ENCODE measurements at places on chromosomes 2 and 18.
A peak's percentile ranks its signal among the peaks of the same experiment; 100 is the strongest.

DNA sequence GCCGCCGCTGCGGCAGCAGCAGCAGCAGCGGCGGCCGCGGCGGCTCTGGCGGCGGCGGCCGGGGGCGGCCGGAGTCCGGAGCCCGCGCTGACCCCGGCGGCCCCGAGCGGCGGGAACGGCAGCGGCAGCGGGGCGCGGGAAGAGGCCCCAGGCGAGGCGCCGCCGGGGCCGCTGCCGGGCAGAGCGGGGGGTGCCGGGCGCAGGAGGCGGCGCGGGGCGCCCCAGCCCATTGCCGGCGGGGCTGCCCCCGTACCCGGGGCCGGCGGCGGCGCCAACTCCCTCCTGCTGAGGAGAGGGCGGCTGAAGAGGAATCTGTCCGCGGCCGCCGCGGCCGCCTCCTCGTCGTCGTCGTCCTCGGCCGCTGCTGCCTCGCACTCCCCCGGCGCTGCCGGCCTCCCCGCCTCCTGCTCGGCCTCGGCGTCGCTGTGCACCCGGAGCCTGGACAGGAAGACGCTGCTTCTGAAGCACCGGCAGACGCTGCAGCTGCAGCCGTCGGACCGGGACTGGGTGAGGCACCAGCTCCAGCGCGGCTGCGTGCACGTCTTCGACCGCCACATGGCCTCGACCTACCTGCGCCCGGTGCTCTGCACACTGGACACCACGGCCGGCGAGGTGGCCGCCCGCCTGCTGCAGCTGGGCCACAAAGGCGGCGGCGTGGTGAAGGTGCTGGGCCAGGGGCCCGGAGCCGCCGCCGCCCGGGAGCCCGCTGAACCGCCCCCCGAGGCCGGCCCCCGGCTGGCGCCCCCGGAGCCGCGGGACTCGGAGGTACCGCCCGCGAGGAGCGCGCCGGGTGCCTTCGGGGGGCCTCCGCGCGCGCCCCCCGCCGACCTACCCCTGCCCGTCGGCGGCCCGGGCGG is 646 bp downstream of the PHLPP1 start:
- DNase-seq: peak; percentile 42

DNA sequence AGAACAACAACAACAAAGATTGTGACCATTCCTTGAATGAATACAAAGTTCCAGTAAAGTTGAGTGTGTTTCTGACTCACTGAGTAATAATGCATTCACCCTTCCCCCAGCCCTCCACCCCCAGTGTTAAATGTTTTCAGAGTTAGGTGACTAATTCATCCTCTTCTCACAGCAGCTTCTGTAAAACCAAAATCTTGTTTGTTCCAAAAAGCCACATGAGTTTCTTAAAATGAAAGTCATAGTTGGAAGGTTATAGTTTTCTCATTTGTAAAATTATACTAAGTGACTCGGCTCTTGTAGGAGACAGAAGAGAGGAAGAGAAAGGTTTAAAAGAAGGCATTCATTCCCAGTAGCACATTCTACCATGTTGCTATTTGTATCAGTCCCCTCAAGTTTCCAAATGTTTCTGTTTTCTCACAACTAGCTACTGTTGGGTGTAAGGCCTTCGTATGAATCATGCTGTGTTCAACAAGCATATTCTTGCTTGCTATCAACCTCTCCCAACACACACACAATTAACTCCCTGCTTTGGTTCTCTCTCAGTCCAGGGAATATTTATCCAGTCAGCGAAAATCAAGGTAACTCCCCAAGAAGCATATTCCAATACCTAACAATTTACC is 75.3 kb downstream of the MBD2 start:
- DNase-seq: peak; percentile 47

DNA sequence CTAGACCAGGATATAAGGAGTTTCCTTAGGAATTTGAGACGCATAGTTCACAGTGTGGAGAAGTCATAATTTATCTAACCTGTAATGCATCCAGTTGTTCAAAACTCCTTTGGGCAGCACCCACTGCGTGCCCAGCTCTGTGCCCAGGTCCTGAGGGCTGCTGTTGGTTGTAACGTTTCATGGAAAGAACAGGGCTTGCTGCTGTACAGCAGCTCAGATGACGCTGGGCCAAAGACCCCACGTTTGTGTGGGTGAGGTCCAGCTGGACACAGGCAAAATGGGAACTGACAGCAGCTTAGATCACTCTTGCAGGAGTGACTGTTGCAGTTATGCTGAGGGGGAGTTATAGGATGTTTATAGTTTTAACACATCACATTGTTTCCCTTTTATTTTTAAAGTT is 30.0 kb upstream of the HS6ST1 start:
- DNase-seq: no peak

DNA sequence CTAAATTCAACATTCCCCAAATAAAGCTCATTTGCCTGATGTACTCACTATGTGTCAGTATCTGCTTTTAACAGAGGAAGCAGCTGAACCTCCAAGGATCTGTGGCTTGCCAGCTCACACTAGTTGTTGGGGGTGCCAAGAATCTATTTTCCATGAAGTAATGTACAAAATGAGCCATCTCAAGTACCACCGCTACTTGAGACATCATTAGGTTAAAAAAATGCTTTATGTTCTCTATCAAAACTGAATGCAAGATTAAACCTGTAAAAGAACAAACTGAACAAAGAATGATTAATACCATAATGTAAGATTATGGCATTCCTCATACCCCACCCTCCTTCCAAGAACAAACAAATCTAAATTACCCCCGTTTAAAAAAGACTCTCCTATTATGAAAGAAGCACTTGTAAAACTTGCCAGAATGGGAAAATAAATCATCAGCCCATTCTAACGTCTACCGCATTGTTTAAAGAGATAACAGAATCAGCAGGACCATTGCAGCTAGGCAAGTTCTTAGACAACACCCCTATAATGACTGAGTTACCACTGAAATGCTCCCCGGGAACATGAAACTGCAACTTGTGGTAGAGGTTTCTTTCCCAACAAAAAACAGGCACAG is 471.6 kb downstream of the DLGAP1 start:
- DNase-seq: no peak

GRCh38 chr2:60867007-60867406 is 14.4 kb upstream of the REL start:
- DNase-seq: no peak

DNA sequence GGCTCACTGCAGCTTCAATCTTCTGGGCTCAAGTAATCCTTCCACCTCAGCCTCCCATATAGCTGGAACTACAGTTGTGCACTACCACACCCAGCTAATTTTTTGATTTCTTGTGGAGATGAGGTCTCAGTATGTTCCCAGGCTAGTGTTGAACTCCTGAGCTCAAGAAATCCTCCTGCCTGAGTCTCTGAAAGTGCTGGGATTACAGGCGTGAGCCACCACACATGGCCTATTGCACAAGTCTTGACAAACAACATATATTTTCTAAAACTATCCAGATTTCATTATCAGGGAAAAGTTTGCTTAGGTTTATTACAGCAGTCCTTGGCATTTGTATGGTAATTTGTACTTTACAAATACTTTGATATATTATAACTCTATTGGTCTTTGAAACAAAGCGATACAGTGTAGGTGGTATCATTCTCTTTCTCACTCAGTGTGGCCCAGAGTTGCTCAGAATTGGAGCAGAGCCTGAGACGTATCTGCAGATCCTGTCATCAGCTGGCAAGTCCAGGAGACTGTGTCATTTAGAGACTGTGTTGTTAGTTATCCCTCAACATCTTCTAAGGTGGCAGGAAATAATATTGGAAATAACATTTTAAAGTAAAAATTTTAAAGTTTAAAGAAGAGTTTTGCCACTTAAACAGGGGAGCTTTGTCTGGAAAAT is 41.4 kb downstream of the PDK1 start:
- no peak for DNase-seq

DNA sequence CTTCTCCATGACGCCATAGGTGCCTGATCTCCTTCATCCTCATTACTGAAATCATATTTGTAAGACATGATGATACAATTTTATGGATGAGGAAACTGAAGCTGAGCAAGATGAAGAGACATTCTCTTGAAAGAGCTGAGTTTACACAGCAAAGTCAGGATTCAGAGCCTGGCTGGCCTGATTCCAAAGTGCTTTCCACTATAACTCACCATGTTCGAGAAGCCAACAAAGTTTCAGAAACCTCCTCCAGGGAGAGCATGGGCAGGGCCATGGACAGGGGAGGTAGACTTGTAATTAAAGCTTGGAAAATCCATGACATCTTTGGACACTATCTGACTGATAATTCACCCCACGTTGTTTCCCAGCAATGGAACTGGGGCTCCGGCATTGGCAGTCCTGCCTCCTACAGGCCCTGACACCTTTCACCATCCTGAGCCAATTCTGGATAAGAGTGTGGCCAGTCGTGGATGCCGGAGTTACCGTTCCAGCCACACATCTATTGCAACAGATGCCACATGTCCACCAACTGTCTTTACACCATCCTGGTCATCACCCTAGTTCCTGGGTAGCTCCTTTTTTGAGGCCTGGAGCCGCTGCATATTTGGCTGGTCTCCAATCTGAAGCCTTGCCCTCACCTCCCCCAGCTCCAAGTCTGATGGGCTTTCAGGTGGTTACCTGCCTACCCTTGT is 85.0 kb upstream of the PPP1CB start:
- DNase-seq: no peak

DNA sequence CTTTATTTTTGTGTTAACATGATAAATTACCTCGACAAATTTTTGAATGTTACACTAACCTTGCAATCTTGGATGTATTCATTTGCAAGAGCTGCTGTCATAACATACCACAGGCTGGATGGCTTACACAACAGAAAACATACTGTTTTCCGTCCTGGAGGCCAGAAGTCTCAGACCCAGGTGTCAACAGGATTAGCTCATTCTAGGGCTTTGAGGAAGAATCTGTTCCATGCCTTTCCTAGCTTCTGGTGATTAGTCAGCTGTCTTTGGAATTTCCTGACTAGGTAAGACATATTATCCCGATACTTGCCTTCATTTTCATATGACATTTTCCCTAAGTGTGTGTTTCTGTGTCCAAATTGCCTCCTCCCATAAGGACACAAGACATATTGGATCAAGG is 188.6 kb upstream of the CDH19 start:
- no peak for DNase-seq

DNA sequence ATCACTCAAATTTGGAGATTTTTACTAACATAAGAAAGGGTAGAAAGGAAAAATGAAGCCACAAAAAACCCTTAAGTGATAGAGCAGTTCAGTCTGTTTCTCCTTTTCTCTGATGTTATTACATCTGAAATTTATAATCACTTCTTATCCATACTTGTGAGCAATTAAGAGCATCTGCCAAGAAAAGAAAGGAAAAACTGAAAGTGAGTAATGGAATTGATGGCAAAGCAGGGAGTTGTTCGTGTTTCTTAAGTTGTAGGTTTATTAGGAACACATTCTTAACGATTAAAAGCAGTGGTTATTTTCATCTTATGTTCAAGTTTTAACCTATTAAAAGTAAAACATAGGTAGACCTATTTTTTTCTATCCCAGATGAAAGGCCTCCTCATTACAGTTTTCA is 277.7 kb downstream of the RND3 start:
- no peak for DNase-seq

DNA sequence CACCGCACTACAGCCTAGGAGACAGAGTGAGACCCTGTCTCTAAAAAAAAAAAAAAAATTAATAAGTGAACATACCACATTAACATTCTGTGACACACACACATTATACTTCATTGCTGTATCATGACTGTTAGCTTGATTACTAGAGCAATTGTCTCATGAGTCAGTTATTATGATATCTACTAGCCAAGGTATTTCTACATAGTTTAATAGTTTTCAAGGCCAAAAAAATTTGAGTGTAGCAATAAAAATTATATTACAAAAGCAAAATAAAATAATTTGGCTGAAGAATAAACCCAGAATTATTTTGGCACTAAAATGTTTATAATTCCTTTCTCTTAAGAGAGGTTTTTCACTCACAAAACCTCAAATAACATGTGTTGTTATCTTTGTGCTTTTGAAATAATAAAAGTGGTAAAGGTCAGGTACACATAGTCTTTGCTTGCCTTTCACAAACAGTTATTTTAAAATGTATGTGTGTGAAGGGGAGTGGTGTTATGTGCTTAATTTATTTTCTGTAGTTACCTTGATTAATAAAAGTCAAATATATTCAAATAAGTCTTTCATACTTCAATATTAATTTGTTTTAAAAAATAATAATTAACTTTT is 136.9 kb upstream of the SPOPL start:
- DNase-seq: no peak

GRCh38 chr2:14635391-14635871 is 2.9 kb downstream of the LRATD1 start:
- no peak for DNase-seq

DNA sequence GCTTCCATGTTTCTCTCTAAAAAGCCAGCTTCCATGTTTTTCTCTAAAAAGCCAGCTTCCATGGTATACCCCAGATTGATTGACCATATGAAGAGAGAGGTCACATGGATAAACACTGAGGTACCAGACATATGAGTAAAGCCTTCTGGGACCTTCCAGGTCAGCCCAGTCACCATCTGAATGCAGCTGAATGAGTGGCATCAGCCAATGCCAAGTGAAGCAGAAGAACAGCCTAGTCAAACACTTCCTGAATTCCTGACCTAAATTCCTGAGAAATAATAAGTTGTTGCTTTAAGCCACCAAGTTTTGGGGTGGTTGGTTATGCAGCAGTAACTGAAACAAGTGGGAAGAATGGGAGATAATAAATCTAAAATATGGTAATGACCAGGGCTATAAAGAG is 5.7 kb upstream of the ALS2 start:
- DNase-seq: no peak

DNA sequence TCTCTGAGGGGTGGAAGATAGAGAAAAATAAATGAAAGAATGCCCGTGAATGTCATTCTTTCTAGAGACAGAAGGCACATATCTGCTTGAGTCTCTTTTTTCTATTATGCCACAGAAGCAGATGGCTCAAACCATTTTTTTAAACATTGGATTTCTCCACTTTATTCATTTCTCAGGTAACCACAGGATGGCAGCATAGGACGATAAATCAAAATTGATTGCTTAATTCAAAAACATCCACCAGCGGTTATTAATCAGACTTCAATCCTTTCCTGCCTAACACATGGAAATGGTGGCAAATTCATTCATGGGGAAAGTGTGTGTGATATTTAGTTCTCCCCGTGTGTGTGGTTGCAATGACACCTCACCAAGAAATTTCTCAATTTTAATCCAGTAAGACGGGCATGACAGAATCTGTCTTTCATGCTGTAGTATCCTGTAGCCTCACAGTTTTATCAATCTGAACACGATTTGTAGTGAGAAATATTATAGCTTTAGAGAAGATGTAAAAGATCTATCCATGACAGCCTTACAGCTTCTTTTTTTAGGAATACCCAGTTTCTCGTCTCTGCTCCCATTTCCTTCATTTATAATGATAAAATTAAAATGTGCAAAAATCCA is 72.2 kb downstream of the DSC3 start:
- no peak for DNase-seq
